ENCODE measurements at places on chromosomes 11 and 22.

GRCh38 chr11:27217948-27218420 is 145.0 kb downstream of the CCDC34 start:
- no peak for DNase-seq

DNA sequence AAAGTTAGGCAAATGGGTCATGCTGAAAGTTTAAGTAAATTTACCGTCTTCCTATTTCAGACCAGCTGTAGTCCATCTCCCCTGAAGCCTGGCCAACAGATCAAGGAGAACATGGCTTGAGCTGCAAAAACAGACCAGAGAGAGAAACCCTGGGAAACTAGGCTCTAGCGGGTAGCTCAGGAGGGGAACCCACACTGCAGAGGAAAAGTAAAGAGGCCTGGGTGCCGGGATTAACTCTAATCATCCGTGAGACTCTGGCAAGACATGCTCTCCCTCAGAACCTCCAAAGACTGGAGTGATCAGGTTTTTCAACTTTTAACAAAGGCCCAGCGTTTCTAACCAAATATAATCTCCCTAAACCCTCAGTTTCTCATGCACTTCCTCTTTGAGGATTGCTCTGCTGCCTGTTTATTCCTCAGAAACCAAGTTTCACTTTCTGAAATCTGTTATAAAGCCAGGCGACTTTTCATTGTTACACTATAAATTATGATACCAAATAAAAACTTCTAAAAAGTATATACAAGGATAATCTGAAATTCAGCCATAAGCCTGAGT is 67.5 kb downstream of the GAB2 start:
- DNase-seq = no peak

DNA sequence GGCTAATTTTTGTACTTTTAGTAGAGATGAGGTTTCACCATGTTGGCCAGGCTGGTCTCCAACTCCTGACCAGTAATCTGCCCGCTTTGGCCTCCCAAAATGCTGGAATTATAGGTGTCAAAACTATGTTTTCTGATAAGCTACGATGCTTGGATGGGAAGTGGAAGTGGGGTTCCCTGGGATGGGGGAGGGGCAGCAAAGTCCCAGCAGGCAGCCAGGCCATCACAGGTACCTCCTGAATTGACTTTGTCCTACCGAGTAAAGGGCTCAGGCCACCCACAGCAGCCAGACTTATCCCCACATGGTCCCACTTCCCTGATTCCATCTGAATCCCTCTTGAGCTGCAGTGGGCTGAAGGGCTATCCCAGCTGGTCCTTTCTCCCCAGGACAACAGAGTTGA is 6.9 kb downstream of the FTH1 start:
- DNase-seq = no peak

DNA sequence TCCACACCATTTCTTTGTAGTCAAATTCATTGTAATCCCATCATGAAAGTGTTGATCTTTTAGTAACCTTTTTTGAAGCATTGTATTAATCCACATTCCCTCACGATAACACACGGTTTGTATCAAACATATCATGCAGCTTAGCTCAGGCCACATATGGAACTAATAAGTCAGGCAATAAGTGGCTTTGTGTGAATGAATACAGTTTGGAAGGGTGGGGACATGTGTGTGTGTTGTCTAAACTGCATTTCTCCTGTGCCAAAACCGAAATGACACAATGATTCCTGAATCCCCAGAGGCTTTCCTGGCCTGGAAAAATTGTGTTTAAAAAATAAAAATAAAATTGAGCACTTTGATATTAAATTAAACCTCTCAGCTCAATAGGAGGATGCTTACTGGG is 98.3 kb downstream of the WNT11 start:
- no peak for DNase-seq

DNA sequence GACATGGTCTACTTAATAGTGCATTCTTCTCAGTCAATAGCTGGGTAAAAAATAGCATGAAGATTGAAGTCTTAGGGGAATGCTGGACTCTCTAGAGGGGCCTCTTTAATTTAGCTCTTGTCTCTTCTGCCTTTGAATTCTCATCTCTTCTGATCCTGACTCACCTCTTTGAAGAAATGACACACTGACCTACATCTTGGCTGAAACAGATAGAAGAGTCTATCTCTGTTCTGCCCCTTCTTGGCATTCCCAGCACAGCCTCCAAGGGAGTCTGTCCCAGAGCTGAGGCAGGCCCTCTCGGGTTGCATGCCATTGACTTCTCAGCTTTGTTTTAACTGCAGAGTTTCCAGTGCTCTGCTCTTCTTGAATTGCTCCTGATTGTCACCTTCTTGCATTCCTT is 55.7 kb downstream of the PTPRJ start:
- no peak for DNase-seq

GRCh38 chr11:57180081-57180561 is 1.6 kb upstream of the LRRC55 start:
- no peak for DNase-seq

- DNase-seq = no peak
Measured at GRCh38 chr11:31768749-31769640, 42.1 kb downstream of the PAX6 start.

- DNase-seq = no peak
Measured at GRCh38 chr11:27873664-27874063, 173.4 kb upstream of the BDNF start.

GRCh38 chr11:35115688-35116030 is 23.3 kb upstream of the CD44 start:
- DNase-seq = no peak

DNA sequence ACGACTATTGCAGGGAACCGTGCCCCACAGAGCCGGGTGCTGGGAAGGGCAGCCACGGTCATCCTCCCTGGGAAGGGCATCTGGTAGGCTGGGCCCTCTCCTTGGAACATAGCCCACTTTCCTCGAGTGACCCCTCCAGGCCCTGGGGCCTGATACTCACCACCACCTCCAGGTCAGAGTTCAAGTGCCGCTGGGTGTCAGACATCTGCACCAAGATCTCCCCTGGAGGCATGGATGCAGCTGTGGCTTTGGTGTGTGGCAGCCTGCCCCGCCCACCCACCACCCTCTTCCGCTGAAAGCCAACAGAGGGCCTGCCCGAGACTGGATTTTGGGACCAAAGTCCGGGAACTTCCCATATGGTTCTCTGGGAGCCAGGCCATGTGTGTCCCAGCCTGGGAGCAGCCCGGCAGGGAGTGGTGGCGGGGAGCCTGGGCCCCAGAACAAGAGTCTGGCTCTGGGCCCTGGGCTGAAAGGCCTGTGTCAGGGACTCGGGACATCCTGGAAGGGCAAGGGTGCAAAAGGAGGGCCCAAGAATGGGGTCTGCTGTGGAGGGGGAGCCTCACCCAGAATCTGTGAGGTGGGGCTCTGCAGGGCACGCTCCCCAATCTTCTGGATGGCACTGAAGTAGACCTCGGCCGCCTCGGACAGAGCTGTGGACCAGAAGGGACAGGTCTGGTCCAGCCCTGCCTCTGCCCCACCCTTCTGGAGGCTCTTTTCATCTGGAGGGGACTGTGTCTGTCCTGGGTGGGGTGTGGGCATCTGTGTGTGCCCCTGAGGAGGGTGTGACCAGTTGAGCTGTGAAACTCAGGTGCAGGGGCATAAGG is 2.6 kb downstream of the BAIAP2L2 start:
- no peak for DNase-seq

GRCh38 chr11:59776210-59777066 is 21.3 kb downstream of the STX3 start:
- no peak for DNase-seq

DNA sequence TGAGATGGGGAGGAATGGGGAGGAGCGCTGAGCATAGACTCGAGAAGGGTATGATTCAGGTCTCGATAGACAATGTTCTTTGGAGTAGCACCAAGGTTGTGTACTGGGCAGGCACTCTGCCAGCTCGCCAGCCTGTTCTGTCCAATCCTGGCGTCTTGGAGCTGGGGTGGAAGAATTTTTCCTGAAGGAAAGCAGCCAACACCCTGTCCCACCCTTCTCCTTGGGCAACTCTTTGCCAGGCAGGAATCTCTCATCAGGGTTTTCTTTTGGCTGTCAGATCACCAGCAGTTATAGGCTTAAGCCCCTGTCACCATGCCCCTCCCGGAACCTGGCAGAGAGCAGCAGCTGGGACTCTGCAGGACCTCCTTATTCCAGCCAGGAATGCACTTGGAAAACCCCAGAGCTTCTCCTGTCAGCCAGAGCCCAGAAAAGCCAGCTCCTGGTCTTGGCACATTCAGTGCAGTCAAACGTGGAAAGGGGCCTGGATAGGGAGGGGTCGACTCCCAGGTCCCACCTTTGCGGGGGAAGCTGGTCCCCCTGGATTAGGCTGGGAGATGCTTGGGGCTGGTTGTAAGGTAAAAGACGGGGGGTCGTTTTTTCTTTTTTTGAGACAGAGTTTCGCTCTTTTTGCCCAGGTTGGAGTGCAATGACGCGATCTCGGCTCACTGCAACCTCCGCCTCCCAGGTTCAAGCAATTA is 14.4 kb upstream of the SPTBN2 start:
- DNase-seq = no peak

DNA sequence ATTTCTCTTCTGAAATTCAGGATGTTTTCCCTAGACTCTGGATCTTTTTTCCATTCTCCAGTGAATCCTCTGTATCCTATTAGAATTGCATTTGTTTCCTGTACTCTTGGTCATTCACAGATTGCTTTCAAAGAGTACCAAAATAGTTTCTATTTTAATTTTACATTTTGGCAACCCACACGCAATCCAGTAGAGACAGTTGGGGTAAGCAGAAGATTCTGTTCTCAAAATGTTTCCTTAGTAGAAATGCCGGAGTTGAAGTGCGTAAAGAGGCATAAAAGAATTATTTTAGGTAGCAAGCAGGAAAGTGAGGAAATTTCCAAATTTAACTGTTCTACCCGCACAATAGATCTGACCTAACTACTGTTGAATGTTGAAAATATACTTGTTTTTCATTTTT is 842.4 kb downstream of the LUZP2 start:
- DNase-seq = no peak

DNA sequence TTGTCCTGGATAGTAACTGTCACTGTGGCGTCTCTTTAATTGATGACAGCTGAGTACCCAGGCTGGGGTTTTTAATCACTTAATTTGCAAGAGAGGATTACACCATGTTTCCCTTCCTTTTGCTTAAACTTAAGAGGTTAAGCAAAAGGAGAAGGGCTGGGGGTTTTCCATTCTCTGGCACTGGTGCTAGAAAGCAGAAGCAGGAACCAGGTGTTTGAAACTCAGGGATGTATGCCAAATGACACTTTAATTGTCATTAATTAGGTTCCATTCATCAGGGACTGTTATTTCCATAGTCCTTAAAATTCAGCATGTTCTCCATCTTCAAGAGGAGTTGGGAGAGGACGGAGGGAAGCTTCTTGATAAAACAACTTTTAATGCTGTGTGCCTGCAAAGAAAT is 746.2 kb downstream of the NELL1 start:
- no peak for DNase-seq

DNA sequence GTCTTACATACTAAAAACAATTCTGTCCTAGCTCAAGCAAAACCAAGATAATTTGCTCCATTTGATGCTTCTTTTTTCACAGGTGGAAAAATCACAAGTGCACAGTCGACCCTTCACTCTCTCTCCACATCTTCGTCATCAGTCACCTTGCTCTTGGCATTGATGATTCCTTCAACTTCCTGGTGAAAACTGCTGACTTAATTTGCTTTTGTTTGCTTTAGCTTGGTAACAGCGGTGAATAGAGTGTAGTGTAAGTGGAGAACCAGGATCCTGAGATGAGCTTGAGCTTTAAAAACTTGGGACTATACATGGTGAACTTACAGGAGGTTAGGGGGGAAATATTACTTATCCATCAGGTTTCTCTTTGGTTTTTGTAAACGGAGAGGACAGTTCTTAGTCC is 331.1 kb upstream of the ARHGAP42 start:
- DNase-seq = no peak

DNA sequence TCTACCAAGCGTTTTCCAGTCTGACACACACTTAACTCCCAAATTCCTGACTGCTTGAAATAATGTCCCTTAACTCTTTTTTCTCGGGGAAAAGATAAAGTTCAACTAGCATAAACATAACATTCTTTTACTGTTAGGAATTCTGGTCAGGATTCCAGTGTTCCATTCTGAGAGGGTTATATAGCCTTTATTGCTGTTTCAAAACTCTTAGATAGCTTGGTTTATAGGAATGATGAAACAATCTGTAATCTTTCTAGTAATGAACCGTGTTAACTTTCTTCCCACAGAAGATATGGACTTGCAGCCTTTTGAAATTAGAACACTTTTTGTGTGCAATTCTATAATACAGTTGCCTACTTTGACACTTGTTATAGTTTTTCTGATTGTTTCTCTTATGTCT is 8.6 kb downstream of the REXO2 start:
- DNase-seq = no peak

- DNase-seq = no peak
Measured at GRCh38 chr11:105705786-105706530, 96.1 kb downstream of the GRIA4 start.

DNA sequence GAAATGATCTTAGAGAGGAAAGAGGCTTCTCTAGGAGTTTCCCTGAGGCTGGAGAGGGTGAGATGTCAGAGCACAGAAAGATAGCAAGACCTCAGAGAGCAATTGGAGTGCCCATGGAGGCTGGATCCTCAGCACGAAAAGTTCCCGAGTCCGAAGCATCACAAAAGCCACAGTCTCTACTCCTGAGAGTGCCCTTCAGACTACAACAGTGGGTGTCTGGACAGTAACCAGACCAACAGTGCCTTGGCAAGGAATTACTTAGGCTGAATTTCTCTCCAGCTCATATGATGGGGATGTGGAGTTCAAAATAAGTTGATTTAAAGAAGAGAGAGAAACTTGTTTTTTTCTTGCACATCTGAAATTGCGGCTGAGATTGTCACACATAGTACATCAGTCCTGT is 31.9 kb upstream of the PSMA1 start:
- no peak for DNase-seq

DNA sequence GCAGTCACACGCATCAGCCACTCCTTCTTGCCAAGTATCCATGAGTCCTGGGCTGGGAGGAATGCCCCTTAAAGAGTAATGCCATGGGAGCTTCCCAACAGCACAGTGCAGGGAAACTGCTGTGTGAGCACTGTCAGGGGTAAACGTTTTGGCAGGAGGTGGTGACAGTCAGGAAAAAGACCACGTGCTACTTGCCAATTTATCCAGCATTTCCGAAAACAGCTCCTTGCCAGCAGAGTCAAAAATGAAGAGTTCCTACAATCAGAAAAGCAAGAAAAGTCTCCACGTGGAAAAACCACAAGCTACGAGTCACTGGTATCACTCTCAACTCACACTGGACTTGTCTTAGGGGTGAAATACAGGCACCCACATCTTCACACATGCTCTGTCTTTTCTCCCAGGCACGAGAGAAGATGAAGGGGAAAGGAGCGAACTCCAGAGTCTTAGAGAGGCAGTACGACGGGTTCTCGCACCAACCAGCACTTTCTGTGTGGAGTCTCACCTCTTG is 9.9 kb downstream of the IFT27 start:
- DNase-seq = no peak

- DNase-seq = no peak
Measured at GRCh38 chr11:62138630-62139425, 15.0 kb downstream of the INCENP start.
